ENCODE measurements at places on chromosomes 3 and 15.

GRCh38 chr15:41984622-41985021 is 12.3 kb upstream of the EHD4 start:
- DNase-seq, result no peak

- no peak for DNase-seq
Observed at GRCh38 chr15:94930441-94930840, 699.1 kb downstream of the MCTP2 start.

DNA sequence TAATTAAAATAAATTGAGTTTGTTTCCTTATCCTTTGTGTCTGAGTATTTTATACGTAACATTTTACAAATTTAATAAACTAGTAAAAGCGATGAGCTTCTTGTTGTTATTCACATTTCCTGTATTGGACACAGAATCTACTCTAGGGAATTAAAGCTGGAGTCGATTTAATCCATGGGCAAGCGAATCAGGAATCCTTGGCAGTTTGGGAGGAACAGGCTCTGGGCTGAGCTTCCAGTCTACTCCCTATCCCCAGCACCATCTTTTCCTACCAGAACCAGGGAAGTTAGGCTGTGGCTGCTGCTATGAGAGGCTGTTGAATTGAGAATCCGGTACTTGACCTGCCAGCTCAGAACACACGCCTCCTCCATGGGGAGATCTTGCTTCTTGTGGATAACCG is 437.3 kb upstream of the TPM1 start:
- no peak for DNase-seq

DNA sequence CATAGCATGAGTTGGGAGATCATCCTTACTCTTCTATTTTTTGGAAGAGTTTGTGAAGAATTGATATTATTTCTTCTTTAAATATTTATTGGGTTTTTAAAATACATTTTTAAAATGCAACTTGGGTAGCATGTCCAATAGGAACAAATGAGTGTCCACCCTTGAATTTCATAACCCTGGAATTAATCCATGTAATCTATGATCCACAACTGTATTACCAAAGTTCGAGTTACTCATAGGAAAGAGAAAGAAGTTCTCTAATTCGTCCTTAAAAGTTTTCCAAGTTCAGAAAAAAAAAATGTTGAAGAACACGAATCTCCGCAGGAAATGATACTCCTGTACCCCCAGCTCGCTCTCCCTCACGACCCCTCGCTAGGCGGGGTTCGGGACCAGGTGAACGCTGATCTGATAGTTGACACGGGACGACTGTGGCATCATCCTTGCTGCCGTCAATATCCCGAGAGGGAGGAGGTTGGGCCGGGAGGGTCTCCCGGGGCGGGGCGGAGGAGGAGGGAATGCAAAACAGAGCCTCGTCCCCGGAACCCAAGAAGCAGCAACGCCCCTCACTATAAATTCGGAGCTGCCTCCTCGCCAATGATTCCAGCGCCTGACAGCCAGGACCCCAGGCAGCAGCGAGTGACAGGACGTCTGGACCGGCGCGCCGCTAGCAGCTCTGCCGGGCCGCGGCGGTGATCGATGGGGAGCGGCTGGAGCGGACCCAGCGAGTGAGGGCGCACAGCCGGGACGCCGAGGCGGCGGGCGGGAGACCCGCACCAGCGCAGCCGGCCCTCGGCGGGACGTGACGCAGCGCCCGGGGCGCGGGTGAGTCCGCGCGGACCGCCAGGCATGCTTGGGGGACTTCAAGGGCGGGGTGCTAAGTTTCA is at the start of gene AGTR1:
Gene AGTR1 (plus strand): TSS at position 598 of the 884 bp plus-strand sequence. CDS start 43,133 bp downstream, outside the sequence.
- no peak for DNase-seq

GRCh38 chr15:59894835-59895234 is 109.3 kb upstream of the FOXB1 start:
- DNase-seq, result no peak

GRCh38 chr3:197030379-197031314 is 1.0 kb upstream of the MELTF start:
- no peak for DNase-seq

DNA sequence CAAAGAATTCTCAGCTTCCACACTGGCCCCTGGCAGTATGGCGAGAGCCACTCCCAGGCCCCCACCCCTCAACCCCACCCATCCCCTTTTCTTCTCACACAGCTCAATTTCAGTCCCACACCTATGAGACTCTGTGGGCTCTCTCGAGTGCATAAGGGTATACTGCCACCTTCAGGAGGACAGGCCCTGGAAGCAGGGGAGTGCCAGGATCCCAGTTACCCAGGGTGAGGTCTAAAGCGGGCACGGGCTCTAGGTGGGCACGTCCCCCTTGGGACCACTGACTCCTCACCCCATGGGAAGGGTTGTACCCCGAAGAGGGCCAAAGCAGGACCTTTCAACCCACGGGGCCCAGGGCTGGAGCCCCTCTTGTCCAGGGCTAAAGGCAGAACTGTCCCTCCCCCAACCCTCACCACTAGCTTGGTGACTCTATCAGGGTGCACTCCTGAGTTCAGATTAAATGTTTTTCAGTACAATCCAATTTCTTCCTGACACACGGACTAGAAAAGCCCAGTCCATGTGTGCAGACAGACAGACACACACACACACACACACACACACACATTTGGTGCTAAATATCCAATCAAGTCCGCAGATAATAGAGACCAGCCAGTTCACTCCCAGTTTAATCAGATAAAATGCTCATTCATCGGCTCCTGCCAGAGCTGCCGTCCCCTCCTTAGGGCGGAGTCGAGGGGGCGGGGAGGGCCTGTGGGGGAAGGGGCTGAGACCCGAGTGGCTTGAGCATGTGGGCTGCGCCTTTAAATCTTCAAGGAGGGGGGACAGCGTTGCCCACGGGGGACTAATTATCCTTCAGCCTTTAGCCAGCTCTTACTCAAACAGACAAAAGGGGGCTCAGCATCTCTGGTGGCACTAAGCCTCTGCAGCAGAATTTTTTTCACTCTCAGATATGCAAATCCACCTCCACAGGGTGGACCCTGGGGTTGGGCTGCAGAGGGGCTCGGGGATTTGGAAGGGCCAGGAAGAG is 59.3 kb downstream of the CYP11A1 start:
- peak; percentile 46 for DNase-seq

GRCh38 chr3:131403216-131403895 is 21.8 kb downstream of the NUDT16 start:
- no peak for DNase-seq

- no peak for DNase-seq
Observed at GRCh38 chr3:23193831-23194230, 9.3 kb upstream of the UBE2E2 start.

DNA sequence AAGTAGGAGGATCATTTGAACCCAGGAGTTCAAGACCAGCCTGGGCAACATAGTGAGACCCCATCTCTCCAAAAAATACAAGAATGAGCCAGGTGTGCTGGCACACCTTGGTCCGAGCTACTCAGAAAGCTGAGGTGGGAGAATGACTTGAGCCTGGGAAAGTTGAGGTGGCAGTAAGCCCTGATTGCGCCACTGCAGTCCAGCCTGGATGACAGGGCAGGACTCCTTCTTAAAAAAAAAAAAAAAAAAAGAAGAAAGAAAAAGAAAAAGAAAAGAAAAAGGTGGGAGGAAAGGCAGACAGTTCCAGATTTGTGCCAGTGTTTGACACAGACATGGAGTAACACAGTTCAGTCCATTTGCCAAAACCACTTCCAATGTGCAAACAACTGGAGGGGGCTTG is 75.7 kb downstream of the ATP10A start:
- no peak for DNase-seq

DNA sequence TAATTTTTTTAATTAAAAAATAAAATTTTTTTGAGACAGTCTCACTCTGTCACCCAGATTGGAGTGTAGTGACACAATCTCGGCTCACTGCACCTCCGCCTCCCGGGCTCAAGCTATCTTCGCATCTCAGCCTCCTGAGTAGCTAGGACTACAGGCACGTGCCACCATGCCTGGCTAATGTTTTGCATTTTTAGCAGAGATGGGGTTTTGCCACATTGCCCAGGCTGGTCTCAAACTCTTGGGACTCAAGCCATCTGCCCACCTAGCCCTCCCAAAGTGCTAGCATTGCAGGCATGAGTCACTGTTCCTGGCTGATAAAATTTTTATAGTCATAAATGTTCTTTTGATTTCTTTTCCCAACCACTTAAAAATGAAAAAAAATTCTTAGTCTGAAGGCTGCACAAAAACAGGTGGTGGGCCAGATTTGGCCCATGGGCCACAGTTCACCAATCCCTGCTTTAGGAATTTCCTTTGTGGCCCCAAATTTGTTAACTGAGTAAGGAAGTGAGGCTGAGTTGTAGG is 9.2 kb downstream of the UBA5 start:
- DNase-seq, result no peak

DNA sequence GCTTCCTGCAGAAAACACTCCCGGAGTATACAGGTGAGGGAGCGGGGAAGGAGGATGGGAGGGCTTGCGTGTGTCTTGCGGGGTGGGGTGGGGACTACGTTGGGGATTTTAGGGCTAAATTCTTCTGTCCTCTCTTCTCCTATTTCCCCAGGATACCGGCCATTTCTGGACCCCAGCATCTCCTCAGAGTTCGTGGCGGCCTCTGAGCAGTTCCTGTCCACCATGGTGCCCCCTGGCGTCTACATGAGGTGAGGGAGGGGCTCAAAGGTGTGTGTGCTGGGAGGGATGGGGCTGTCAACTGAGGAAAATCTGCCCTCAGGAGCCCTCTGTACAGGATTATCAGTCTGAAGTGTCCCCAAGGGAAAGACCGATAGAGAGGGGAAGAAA is 6.6 kb downstream of the DUOX1 start:
- no peak for DNase-seq

DNA sequence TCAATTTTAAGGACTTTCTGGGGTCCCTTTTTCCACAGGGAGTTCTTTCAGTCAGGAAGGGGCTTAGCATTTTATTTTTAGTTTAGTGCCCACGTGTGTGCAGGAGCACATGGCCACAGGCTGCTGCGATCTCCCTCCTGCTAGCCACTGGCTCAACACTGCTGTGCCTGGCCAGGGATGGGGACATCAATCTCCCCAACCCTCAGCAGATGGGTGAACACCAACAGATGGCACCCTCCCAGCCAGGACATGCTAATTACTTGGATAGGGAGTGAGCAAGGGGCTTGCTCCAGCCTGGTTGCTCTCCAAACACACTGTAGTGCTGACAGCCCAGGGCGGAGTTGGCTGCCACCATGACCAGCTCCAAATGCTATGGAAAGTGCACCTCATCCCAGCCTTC is 7.4 kb upstream of the RIOX2 start:
- no peak for DNase-seq
